Sigmoid colon (tissue), 7 donors: ENCODE measurements at places on chromosomes 16 and 17. TPM values are rescaled to one million over a fixed set of nuclear protein-coding genes. Genes with fewer than 3 reads are reported as not detected.

- no peak for DNase-seq
Measured at GRCh38 chr16:7979448-7980132, 610.7 kb downstream of the TMEM114 start.

- DNase-seq: no peak
Measured at GRCh38 chr17:76934561-76935320, 66.5 kb downstream of the MGAT5B start.

Gene CCDC200
- not detected for total RNA-seq

- DNase-seq: no peak
Measured at GRCh38 chr16:86353148-86353547, 157.2 kb upstream of the FOXF1 start.

GRCh38 chr17:39196808-39197291 is 619 bp downstream of the CACNB1 start:
- DNase-seq: no peak

GRCh38 chr16:84501077-84501735 is 3.3 kb downstream of the MEAK7 start:
- peak; percentile 60 for DNase-seq

Gene SPNS3
- not detected for total RNA-seq

DNA sequence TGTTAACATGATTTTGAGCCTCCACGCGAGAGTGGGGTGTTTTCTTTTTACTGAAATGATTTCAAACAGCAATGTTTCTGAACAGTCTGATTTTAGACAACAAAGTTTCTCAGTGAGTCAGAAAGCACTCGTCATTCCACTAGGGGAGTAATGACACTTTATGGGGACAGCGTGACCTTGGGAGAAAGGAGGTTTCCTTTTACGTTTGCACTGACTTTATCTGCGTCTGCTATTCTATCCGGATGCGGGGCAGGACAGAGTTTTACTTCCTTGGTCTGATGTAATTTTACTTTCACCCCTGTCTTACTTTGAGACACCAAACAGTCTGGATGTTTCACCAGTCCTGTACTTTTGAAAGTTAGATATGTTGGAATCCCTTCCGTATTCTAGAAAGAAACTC is 20.7 kb downstream of the SLC47A1 start:
- DNase-seq: no peak

GRCh38 chr17:40832840-40833239 is 10.4 kb upstream of the KRT10 start:
- no peak for DNase-seq

Gene C16orf96
- total RNA-seq: under 0.01 TPM

DNA sequence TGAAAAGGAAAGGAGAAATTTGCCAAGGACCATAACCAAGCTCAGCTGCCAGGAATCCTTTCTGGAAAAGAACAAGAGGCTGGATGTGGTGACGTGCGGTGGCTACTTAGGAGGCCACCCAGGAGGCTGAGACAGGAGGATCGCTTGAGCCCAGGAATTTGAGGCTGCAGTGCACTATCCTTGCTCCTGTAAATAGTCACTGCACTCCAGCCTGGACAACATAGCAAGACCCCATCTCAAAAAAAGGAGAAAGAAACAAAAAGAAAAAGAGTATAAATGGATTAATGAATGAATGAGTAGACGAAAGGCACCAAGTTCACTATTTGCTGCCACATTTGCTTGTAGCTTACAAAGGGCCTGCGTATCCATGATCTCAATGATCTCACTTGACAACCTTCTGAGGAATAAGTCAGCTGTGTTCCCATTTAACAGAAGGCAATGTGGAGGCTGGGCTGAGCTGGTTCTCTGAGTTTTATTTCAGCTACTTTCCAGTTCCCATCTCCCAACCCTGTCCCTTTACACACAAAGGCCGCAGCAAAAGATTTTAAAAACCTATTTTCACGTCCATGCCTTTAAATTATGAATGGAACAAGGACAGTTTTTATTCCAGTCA is 29.8 kb downstream of the ARSG start:
- no peak for DNase-seq

- DNase-seq: no peak
Measured at GRCh38 chr17:74407384-74407783, 24.5 kb upstream of the GPRC5C start.

Gene KRT33A
- not detected for total RNA-seq

Gene ITGB3
- 62.7 TPM for total RNA-seq

DNA sequence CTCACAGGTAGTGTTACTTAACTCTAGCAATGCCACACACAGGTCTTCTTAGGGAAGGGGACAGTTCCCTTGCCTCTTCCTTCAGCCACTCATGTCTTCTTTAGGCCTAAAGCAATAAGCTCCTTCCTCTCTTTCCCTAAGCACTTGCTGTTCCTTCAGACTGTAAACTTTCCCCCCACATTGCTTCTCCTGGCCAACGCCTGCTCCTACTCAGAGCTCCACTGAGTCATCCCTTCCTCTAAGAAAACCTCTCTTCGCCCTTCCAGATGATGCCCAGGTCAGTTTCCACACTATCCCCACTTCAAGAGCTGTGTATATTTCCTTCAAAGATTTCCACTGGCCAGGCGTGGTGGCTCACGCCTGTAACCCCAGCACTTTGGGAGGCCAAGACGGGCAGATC is 12.5 kb upstream of the EPOP start:
- DNase-seq: no peak

Gene ABCA6
- total RNA-seq: 85.0 TPM

- no peak for DNase-seq
Measured at GRCh38 chr17:71164561-71164960, 956.3 kb upstream of the SOX9 start.

DNA sequence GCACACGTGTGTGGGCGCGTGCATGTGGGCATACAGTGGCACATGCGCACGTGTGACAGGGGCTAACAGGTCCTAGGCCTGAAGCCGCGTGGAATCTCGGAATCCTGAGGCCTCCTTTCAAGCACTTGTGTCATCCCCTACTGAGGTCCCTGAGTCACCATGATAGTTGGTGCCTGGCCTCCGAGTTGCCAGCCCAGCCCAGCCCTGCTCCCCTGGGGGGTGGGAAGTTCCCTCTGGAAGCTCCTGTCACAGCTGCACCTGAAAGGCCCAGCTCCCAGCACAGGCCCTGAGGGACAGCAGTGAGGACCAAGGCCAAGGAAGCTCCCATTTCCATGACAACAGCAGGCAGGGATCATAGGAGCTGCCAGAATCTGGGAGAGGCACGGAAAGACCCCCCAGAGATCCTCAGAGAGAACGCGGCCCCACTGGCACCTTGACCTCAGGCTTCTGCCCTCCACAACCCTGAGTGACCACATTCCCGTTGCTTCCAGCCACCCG is 35.4 kb upstream of the ENPP7 start:
- no peak for DNase-seq

Gene CCDC154
- not detected for total RNA-seq

- DNase-seq: no peak
Measured at GRCh38 chr17:10070690-10071089, 127.7 kb downstream of the GAS7 start.

DNA sequence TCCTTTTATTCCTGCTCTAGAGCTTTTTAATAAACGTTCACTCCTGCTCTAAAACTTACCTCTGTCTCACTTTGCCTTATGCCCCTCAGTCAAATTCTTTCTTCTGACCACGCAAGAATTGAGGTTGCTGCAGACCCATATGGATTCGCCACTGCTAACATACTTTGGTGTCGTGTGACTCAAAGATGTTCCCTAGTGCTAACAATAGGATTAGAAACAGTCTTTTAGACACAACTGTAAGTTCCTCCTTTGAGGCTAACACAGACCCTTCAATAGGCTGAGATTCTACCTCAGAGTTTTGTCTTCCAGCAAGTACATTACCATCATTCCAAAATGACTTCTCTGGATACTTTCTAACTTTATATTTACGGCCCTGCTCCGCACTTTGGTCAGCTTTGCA is 149.5 kb upstream of the COX10 start:
- no peak for DNase-seq

GRCh38 chr16:13983625-13984024 is 63.7 kb downstream of the ERCC4 start:
- no peak for DNase-seq

Gene ADAMTS18
- total RNA-seq: not detected

Gene SEPTIN1
- 2.4 TPM for total RNA-seq

DNA sequence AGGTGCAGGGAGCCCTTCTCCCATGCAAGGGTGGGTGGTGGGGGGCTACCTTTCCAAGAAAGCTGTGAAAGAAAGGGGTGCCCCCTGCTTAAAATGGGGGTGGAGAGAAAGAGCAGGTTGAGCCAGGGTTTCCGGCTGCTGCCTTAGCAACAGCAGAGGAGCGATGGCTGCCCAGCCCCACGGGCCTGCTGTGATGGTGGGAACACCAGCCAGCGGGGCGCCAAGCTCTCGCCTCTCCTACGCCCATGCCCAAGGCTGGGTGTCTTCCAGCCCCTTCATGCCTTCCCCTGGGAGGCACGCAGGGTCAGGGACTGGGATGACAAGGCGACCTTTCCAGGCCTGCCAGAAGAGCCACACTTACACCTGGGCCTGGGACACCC is 3.0 kb downstream of the FMNL1 start:
- no peak for DNase-seq

GRCh38 chr17:49501496-49501895 is 6.4 kb downstream of the NGFR start:
- no peak for DNase-seq

DNA sequence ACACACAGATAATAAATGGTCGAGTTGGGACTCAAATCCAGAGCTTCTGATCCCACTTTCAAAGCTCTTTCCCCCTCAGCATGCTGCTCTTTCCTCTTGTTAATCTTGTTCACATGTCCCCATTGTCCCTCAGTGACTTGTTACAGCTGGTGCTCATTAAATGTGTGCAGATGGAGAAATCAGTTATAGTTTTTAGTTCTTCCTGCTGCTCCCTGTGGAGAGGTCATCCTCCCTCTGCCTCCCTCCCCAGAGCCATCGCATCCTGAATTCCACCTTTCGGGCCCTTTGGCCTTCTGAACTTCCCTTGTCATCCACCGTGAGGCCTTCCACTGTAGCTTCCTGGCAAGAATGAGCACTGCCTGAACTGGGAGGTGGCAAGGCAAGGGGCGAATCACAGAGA is 179.6 kb downstream of the WSCD1 start:
- DNase-seq: no peak

Gene BAHCC1
- total RNA-seq: 8.0 TPM

- DNase-seq: no peak
Measured at GRCh38 chr17:80724775-80725266, 180.2 kb downstream of the RPTOR start.

GRCh38 chr16:89924925-89925307 is 1.8 kb downstream of the TUBB3 start:
- no peak for DNase-seq

DNA sequence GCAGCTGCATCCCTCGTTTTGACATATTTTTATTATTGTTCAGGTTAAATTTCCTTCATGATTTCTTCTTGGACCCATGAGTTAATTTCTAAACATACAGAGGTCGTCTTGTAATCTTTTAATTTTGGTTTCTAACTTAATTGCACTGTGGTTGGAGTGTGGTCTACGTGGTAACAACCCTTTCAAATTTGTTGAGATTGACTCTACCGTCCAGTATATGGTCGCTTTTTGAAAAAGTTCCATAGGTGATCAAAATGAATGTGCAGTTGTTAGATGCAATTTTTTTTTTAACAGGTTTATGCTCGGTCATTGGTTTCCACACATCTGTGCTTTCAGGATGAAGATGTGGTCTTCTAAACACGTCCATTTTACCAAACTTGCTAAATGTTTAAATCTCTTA is 11.0 kb upstream of the SLC6A4 start:
- no peak for DNase-seq

GRCh38 chr17:42182927-42183734 is 2.1 kb downstream of the HCRT start:
- no peak for DNase-seq

Gene AANAT
- not detected for total RNA-seq

DNA sequence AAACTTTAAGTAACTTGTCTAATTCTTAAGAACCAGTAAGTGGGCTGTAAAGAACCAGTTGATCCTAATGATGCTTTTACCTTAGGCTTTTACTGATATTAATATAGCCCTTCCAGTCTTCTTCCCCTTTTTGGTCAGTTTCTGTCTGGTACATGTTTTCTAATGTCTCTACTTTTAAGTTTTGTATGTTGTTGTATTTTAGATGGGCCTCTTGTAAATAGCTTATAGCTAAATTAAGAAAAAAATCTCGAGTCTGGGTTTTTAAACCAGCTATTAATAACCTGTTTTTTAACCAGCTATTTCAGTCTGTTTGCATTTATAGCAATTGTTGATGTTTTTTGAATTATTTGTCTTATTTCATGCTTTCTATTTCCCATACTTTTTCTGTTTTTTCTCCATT is 79.0 kb downstream of the PITPNC1 start:
- no peak for DNase-seq

- no peak for DNase-seq
Measured at GRCh38 chr17:42667088-42667951, 8.2 kb downstream of the TUBG2 start.

DNA sequence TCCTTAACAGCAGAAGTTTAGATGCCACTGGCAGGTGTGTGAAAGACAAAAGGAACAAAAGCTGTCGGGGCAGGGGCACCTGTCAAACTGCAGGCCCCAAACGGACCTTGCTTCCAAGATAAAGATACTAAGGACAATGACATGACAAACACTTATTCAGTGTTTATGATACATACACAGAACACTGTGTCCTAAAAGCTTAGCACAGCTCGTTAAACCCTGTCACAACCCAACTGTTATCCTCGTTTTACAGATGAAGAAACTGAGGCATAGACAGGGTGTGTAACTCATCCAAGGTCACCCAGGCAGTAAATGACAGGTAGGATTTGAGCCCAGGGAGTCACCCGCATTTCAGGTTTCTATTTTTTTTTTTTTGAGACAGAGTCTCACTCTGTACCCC is 9.6 kb downstream of the SDK2 start:
- DNase-seq: peak; percentile 2

DNA sequence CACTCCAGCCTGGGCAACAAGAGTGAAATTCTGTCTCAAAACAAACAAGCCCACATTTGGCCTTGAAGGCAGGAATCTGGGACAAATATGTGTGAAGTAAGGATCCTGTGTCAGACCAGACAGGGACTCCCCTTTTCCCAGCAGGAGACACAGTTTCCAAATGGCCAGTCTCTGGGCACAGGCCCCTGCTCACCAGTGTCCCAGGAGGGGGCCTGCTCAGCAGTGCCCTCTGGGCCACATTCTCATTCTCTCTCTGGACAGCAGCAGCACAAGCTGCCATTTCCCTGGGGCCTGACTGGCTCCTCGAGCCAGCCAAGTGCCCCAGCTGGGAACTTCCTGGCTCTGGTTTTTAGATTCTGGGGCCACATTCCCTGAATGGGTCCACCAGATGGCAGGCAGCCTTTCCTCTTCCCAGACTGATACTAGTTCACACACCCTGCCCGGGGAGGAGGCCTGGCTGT is 11.7 kb upstream of the MNT start:
- peak; percentile 60 for DNase-seq

- DNase-seq: no peak
Measured at GRCh38 chr17:70582777-70583176, 413.4 kb downstream of the KCNJ2 start.
